Stimulated activated CD4-positive, alpha-beta T cell treated with anti-CD3 and anti-CD28 coated beads, Interleukin-1b, Interleukin-23, amount 100 ng/mL, for 1 hour (primary cell): ENCODE measurements at places on chromosomes 6 and 20.

DNA sequence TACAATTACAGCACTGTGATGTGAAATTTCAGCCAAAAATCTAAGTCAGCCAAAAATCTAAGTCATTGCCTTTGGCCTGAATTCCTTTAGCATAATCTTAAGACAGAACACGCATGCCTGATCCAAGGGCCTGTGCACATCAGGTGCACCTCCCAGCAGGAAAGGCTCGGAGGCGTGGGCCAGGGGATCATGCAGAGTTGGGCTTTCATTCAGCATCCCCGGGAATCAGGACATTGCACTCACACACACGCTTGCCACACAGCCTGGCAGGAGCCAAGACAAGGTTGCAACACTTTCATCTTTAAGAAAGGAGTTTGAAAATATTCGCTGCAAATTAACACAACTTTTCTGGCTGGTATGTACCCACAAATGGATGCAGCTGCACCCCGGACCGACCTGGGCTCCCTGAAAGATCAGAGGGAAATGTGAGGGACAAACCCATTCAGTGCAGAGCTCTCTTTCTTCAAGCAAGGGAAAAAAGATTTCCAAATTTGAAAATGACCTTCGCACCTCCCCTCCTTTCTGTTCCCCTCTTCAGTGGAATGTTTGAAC lies 48.8 kb downstream of the ERMARD start:
- DNase-seq, result no peak

DNA sequence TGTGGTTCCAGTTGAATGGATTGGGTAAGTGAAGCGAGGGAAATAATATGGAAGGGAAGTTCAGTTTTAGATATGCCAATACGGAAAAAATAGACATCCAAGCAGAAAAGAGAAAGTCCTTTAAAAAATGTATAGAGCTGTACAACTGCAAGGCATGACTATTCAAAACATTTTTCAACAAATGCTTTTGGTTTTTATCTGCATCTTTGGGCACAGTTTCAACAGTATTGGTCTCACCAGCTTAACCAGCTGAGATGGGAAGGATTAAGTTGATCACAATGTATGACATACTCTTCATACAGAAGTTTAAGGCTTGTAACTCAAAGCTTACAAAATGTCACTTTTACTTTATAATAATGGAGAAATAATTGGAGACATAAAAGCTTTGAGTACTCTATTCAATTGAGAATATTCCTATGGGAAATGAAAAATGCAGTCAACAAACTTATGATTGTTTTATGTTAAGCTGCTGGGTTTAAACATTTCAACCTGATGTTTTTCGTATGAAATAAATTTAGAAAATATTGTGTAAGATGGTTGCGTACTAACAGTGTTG lies 16.3 kb upstream of the UTRN start:
- DNase-seq, result no peak

DNA sequence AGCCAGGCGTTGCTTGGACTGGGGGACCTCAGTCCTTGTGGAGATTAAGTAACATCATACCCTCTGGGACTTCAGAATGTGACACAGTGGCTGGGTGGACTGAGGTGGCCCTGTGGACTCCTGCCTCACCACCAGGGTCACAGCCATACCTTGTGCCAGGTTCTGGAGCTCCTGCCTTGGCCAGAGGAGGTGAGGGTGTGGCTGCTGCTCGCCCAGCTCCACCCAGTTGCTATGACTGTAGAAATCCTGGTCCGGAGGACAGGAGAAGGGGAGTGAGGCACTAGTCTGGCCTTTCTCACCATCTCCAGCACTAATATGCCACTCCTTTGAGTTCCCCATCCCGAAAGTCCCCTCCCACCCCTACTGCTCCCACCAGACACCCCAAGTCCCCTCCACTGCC lies 1.9 kb downstream of the VWA7 start:
- DNase-seq, result no peak

GRCh38 chr6:162442687-162443086 lies 284.9 kb downstream of the PRKN start:
- no peak for DNase-seq

DNA sequence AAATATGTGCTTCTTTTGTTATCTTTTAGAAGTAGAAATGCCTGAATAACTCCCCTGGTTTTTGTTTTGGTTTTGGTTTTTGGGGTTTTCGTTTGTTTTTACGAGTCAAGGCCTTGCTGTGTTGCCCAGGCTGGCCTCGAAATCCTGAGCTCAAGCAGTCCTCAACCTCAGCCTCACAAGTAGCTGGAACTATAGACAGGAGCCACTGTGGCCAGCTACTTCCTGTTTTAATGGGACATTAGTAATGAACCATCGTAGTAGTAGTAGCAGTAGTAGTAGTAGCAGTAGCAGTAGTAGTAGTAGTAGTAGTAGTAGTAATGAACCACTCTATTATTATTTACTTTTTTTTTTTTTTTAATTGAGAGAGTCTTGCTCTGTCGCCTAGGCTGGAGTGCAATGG lies 66.0 kb downstream of the UBR2 start:
- no peak for DNase-seq

DNA sequence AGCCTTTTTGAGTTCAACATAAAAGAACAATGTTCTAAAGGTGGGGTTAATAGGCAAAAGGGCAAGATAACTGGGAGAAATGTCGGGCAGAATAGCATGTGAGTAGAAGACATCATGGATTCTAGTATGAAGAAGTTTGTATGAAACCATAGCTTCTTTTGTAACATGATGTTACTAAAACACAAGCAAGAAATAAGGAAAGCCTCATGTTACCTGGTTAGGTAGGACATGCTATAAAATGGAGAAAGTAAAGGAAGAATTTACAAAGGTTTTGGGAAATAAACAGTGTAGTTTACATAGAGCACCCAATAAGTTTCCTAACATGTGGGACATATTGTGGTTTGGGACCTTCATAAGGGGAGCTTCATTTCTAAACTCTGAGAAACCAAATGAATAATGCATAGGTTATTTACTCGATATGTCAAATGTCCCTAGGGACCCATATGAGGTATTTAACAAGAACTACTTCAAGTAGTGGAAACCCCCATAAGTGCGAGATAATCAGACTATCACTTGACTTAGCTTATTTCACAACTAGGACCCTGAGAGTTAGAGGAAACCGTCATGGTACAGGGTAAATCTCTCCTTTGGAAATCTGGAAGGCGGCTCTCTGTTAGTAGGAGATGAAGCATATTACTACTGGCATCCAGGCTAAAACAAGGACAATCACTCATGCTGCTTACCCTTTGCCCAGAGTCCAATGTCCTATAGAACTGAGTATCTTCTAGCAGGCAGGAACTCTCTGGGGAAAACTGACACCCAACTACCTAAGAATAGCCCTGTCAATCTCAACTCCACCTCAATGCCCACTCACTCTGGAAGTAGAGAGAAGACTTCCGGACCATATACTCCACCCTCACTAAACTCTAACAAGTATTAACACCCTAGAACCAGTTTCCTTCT lies 57.5 kb downstream of the ILRUN start:
- no peak for DNase-seq

DNA sequence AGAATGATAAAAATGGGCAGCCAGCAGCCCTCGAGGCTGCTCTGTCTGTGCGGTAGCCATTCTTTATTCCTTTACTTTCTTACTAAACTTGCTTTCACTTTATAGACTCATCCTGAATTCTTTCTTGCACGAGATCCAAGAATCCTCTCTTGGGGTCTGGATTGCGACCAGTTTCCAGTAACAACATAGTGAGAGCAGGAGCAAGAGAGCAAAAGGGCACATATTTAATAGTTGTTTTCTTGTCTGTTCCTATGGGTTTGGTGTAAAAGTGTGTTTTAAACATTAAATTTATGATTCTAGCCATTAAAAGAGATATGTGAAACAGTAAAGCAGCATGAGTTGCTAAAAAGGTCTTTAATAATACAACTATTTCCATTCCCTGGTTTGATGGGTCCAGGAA lies 78.8 kb upstream of the OPRM1 start:
- DNase-seq, result no peak

GRCh38 chr6:11043961-11044711 lies at the start of gene ELOVL2:
Gene ELOVL2, minus strand, starts transcription at chr6:11044305. Its CDS starts 75 bp downstream, at chr6:11044230.
- DNase-seq, result no peak

- no peak for DNase-seq
These were observed 394.7 kb upstream of the SULF2 start for GRCh38 chr20:48180024-48180423.

- DNase-seq, result no peak
These were observed at the start of gene TBXT for GRCh38 chr6:166167801-166168615. Gene TBXT, minus strand, starts transcription at chr6:166167851. Its CDS starts 260 bp downstream, at chr6:166167591.

DNA sequence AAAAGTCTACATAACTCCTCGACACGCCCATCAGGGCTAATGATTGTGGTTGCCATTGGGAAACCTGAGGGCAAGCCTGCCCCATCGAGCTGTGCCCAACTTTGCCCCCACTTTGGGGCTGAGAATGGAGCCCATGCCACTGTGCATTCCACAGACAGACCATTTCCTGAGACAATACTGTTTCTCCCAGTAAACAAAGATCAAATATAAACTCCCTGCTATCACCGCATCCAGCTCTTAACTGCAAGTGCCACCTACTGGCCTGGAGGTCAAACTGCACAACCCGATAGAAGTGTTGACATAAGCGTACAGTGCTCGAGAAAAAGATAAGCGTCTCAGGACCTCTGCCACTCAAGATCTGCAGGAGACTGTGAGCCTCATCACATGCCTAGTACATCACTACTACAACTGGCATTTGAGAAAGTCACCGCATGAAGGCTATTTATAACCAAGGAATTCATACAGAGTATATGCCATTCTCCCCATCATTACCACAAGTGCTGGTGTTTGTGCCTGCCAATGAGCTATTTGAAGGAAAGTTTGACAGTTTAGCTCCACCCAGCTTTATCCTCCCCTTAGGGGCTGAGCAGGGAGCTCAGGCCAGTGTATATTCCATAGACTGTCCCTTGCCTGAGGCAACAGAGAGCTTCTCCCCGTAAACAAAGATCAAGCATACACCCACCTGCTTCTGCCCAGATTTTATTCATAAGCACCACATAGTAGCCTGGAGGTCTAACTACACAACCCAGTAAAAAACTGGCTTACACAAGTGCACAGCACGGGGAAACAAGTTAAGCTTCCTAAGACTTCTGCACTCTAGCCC lies 4.5 kb upstream of the DEFB126 start:
- DNase-seq, result no peak

- DNase-seq, result no peak
These were observed 43.4 kb upstream of the ESR1 start for GRCh38 chr6:151763938-151764680.

GRCh38 chr6:108557494-108558371 lies 3.0 kb upstream of the FOXO3 start:
- peak; percentile 56 for DNase-seq

DNA sequence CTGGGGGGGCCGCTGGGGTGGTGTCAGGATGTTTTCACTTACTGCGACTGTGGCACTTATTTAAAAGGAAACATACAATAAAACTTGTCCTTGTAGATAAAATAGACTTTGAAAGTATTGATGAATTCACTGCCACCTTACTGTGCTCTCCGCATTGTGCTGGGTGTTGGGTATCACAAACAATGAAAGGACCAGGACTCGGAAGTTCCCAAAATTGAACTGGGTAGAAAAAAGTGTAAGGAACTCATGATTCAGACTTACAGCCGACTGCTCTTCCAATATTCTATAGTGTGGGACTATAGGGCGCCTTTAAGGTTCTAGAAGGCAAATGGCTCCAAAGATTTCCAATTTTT lies 32.1 kb upstream of the ID4 start:
- no peak for DNase-seq

DNA sequence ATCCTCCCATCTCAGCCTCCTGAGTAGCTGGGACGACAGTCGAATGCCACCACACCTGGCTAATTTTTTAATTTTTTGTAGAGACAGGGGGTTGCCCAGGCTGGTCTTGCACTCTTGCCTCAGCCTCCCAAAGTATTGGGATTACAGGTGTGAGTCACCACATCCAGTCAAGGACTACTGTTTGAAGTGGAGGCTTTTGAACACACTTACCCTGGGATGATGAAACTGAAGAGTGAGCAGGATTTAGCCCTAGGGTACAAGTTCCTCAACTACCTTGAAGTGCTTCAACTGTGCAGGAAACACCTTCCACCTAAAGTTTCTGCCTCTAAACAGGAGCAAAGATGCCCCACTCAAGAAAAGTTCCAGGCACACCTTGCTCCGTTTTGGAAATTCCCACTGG lies 15.7 kb upstream of the PARD6B start:
- no peak for DNase-seq

GRCh38 chr6:25930532-25931410 lies at the start of gene SLC17A2:
Gene SLC17A2, minus strand, starts transcription at chr6:25930691. Its CDS starts 4,895 bp downstream, at chr6:25925796.
- no peak for DNase-seq

GRCh38 chr6:41622206-41622988 lies 15.9 kb upstream of the MDFI start:
- DNase-seq, result no peak

DNA sequence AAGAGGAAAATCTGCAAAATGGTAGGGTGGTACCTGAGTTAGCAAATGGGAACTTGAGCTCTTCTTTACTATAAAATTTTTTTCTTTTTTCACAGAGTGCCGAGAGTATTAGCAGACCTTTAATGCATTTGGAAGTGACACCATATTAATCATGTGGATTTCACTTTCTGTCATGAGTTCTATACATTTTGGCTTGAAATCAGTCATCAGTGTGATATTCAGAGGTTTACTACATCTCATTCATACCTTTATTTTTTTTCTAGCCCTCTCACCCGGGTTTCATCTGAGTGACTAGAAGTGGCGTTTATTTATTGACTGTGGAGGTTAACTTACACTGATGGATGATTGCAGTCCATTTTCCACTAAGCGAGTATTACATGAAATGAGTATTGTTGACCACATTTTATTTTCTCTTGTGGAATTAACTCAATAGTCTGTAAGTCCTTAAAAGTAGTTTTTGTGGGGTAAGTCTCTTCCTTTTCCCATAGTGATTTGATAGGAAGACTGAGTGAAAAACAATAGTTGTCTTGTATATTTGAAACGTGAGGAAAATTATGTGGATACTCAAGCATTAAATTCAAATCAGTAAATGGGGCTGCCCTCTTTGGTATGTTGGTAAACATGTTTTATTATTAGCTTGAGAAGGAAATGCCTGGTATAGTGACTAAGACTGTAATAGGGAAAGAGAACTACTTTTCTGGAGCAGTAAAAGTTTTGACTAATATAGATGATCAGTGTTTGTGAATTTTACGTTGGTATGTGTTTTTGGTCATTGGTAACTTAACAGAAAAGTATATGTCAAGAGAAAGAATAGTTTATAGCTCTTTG lies 55.5 kb downstream of the JARID2 start:
- no peak for DNase-seq

DNA sequence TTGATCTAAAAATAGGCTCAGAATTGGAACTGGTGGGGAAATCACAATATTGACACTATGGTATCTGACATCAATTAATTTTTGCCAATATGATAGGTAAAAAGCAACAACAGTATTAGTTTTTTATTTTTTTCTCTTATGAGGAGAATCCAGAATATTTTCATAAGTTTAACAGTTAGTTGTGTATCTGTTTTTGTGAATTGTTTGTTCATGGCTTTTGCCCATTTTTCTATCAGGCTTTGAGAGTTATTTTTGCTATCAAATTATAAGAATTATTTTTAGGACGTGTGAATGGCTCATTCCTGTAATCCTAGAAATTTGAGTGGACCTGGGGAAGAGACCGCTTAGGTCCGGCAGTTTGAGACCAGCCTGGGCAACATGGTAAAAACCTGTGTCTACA lies 608.6 kb upstream of the ADGRB3 start:
- DNase-seq, result no peak
